Caco-2 (cell line): ENCODE measurements at places on chromosomes 6 and 20.
A peak's percentile ranks its signal among the peaks of the same experiment; 100 is the strongest.

- DNase-seq = no peak
Measured at GRCh38 chr6:110529907-110530306, 53.5 kb upstream of the SLC22A16 start.

DNA sequence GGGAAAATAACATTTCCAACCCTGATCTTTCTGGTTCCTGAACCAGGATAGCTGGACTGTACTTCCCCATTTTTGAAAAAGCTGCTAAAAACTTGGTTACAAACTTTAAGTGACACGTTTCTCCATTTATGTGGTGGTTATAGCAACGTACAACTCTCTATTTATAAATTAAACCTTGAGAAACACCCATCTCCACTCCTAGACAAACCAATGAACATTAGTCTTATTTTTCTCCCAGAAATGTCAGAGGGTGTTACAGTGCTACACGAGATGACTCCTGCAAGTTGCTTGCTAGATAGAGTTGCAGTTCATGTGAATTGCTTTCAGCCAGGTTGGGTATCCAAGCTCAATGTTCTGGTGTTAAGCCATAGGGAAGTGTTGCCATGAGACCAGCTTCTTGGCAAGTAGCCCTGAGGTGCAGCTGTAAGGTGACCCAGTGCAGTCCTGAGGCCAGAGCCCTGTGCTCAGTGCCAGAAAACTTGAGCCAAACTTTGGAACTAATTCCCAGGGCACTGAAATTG is 51.3 kb upstream of the REV3L start:
- DNase-seq = no peak

DNA sequence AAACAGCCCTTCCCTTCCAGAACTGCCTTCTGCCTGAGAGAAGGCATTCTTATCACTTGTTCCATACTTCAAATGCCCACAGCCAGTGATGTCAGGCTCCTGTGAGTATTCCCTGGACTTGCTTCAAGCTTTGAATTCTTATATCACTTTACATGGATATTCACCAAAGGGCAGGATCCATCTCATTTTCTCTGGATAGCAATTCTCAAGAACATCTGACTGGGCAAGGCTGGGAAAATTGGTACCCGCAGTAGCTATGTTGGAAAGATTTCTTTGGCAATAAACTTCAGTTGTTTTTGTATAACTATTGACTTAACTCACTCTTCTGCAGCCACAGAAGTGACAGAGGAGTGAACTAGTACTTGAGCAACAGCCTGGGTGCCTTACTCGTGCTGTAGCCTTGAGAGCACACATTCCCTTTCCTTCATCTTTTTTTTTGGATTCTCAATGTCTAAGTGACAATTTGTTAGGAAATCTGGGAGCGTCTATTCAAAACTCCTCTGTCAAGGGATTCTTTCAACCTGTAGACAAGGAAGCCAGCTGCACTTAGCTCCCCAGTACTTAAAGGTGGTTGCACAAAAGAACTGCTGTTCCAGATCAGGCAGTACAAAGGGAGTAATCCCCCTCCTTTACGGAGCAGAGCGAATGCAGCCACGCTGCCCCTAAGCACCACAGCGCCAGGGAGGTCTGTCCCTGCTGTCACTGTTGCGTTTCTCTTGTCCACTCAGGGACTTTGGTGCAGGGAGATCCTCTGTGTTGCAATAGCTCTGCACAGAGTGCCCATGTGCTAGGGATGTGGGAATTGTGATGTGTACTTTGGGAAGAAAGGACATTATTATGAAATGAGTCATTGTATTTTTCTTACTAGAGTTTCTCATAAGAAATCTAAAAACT is 69.6 kb downstream of the JAG1 start:
- DNase-seq = peak; percentile 52

- no peak for DNase-seq
Measured at GRCh38 chr6:125699591-125699990, 49.8 kb upstream of the HEY2 start.
